ENCODE measurements at places on chromosomes 2 and 18.

DNA sequence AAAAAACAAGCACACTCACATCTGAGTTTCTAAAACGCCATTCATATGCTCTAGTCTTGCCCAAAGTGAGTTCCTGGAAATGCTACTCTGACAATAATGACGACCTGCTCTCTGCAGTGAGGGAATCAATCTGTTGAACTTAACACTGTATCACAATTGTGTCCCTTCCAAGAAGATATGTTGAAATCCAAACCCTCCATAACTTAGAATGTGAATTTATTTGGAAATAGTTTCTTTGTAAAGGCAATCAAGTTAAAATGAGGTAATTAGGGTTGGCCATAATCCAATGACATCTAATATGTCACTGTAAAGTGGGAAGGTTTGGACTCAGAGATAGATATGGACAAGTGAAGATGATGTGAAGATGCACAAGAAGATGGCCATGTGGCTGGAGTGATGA is 264.5 kb downstream of the CD226 start:
- DNase-seq = no peak

DNA sequence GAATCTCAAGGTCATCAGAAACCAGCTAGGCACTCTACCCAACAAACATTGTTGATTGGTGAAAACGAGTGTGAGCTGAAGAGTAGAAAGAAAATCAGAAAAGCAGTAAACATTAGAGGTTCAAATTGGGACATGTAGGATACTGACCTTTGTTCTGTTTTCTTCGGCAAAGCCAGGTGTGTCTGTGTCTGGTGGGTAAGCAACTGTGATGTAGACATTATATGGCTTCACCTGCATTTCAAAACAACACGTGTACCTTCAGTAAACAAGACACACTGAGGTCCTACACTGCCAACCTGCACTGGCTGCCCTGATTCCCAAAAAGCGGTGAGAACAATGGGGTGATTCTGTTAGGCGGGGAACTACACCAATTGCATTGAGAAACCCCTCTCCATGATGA is 22.7 kb downstream of the KDSR start:
- no peak for DNase-seq

GRCh38 chr2:20666005-20666303 is 990 bp upstream of the GDF7 start:
- DNase-seq = peak; percentile 33

DNA sequence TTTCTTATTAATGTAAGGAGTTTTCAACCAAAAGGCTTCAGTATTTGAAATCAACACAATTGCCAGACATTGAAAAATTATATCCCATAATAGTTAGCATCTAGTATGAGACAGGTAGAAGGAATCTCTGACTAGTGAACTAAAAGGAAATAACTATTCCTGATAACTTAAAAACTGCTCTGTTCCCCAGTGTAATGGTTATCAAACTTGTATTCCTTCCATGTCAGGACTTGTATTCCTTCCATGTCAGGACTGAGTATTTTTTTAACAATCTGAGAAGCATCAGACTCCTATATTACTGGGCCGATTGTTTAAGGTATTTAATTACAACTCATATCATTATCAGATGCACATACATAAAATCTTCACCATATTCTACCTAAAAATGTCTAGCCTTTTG is 238.5 kb downstream of the HNMT start:
- DNase-seq = no peak

- no peak for DNase-seq
Observed at GRCh38 chr2:146455325-146455724, 1389.5 kb upstream of the ACVR2A start.

- DNase-seq = no peak
Observed at GRCh38 chr2:215685238-215685990, 249.5 kb upstream of the FN1 start.

DNA sequence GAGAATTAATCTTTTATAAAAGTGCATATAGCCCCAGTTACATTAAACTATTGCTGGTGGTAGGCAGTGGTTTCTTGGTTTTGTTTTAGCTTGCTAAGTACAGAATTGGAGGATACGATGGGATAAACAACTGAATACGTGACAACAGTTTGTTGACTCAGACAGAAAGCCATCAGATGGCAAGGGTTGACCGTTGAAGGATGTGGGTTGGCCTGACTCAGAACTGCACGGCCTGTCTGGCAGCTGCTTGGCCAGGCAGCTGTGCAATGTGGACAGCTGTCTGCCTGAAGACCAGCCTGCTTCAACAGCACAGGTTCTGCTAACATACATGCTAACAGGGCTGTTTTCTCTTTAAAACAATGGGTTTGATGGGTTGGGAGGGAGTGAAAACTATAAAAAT is 46.6 kb downstream of the PRKRA start:
- DNase-seq = peak; percentile 43

Data from astrocyte of the hippocampus (primary cell).